ENCODE measurements at places on chromosomes 1 and 21.
A peak's percentile ranks its signal among the peaks of the same experiment; 100 is the strongest.

GRCh38 chr1:153550827-153551500, 1.9 kb upstream of the S100A3 start:
- no peak for DNase-seq

GRCh38 chr1:16371725-16372124, 4.7 kb downstream of the SZRD1 start:
- peak; percentile 42 for DNase-seq

- DNase-seq, result no peak
These were observed 198.8 kb upstream of the C8B start for GRCh38 chr1:57164584-57164983.

DNA sequence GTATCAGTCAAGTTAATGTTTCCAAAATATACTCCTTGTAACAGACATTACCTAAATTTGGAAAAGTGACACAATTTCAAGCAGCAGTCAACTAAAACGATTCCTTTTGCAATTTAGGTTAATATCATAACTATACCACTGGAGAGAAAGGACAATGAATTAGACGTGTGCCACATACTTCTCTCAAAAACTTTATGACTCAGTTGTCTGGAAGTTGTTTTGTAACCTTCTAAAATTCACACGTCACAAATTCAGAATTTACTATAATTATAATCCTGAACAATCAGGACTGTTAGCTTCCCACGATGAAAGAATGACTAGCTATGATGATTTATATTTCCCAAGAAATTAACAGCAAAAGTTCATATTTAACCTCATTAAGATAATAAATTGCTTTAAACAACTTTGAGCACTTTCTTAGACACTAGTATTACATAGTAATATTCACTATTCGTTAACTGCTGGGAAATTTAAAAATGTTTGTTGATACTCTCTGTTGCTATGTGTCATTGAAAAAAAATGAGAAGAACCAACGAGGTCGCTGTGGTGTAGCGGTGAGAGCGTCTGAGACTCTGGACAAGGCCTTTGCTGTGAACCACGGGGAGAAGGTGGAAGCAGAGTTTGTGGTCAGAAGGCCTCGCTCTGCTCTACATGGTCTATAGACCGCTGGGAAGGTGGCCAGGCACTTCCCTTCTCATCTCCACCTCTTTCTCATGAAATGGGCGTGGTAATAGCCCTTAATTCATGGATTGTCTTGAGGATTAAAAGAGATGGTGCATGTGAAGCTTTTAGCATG, 27.9 kb upstream of the BATF3 start:
- no peak for DNase-seq

DNA sequence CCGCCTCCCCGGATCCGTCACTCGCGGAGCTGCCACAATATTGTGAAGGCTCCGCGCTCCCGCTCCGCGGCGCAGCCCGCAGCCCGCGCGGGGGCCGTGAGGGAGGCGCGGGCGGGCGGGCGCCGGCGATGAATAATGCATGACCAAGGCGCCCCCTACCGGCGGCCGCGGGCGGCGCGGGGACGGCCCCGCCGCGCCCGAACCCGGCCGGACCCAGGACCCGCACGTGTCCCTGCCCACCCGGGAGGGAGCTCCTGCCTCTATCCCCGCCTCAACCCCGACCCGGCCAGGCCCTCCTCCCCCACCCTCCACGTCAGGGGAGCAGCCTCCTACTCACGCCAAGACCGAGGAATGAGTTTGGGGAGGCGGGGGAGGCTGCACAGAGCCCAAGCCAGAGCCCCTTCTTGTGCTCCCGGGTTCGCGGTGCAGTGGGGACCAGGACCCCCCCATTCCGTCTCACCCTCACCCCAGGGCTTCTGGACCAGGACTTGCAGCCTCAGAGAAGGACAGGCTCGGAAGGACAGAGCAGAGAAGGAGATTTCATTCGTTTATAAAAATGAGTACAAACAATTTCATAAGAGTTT, 70.8 kb upstream of the CASZ1 start:
- peak; percentile 43 for DNase-seq

- no peak for DNase-seq
These were observed 30.3 kb downstream of the RSPH1 start for GRCh38 chr21:42465803-42466127.

- peak; percentile 84 for DNase-seq
These were observed 5.5 kb upstream of the RNF223 start for GRCh38 chr1:1079408-1080121.

GRCh38 chr1:226674892-226675714, 64.0 kb downstream of the ITPKB start:
- no peak for DNase-seq

GRCh38 chr1:93734999-93735398, 53.4 kb upstream of the BCAR3 start:
- no peak for DNase-seq

Data from epithelial cell of esophagus (primary cell).